Stromal cell of bone marrow (primary cell): ENCODE measurements at places on chromosomes 5 and 9.

DNA sequence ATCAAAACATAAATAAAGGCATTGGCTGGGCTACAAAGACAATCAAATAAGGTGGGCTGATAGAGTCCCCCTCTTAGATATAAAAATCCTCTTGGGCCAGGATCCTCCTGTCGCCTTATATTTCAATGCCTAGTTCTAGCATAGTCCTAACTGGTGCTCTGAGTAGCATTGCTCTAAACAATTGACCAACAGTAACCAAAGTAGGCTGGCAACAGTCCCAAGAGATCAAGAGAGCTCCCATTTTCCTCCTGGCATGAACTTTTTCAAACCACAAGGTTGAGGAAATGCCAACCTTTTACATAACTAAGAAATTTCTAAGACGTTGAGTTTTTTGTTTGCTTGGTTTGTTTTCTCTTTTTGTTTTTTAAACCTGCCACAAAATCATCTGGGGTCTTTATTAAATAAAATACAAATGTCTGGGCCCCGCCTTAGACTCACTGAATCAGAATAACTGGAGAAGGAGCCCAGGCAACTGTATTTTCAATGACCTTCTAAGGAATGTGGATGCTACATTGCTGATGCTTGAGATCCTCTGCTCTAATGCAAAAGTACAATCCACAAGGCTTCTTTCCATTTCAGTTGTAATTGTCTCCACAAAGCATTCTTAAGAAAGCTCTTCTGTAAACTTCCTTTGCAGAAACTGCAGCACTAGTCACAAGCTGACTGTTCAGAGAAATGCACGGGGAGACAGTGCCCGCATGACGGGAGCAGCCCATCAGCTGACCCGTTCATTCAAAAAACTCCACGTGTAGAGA, 2.9 kb downstream of the SLC45A2 start:
- DNase-seq = no peak

- peak; percentile 18 for DNase-seq
These were observed 495.4 kb downstream of the MAT2B start for GRCh38 chr5:164000819-164001218.

DNA sequence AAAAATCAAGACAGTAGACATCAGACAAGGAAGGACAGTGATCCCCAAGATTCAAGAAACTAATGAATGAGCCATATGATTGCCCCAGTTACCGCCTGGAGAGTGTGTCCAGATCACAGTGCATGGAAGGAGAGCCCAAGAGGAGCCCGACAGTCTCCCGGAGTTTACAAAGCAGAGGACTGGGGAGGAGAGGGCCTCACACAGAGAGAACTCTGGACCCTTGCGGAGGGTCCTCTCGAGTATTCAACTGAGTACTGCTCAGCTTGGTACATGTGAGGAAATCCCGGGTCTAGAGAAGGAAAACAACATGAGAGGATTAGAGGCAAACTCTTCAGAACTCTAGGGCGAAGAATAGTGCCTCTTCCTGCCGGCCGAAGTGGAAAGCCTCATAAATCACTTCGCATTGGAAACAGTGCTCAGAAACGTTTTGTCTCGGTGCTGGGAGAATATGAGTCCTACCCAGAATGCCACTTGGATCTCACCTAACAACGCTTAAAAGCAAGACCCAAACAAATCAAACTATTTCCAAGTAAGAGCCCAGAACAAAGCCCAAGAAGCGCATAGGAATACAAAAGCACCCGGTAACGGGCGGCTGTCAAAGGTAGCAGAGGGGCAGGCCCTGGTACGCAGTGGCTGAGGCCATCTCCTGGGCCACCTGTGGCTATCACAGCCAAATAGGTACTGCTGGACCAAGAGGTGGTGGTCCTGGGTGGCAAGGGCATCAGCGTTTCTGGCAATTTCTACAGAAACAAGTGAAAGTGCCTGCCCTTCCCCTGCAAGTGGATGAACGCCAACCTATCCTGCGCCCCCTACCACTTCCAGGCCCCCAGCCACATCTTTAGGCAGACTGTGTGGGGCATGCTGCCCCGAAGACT, 36.0 kb downstream of the FAM78A start:
- no peak for DNase-seq

GRCh38 chr9:72346333-72346732, 18.7 kb downstream of the ZFAND5 start:
- no peak for DNase-seq

GRCh38 chr9:18616976-18617375, 143.0 kb downstream of the ADAMTSL1 start:
- no peak for DNase-seq

- DNase-seq = no peak
These were observed 275.3 kb downstream of the PSAT1 start for GRCh38 chr9:78572266-78572665.

- DNase-seq = peak; percentile 48
These were observed 27.1 kb downstream of the GSN start for GRCh38 chr9:121294866-121295661.

GRCh38 chr5:29001666-29002065, 1963.3 kb upstream of the CDH9 start:
- no peak for DNase-seq

DNA sequence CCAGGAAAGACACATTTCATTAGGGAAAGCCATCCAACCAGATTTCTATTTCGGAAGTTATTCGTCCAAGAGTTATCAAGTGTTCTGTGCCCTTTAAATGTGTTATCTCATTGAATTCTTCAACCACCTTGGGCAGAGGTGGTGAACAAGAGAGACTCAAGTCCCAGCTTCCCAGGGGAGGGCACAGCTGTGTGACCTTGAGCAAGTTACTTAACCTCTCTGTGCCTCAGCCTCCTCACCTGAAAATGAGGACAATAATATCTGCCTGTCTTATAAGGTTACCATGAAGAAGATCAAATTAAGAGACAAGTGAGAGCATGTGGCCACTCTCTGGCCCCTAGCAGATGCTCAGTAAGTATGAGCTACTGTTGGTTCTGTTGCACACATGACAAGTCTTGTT, 37.4 kb downstream of the WHRN start:
- DNase-seq = no peak

DNA sequence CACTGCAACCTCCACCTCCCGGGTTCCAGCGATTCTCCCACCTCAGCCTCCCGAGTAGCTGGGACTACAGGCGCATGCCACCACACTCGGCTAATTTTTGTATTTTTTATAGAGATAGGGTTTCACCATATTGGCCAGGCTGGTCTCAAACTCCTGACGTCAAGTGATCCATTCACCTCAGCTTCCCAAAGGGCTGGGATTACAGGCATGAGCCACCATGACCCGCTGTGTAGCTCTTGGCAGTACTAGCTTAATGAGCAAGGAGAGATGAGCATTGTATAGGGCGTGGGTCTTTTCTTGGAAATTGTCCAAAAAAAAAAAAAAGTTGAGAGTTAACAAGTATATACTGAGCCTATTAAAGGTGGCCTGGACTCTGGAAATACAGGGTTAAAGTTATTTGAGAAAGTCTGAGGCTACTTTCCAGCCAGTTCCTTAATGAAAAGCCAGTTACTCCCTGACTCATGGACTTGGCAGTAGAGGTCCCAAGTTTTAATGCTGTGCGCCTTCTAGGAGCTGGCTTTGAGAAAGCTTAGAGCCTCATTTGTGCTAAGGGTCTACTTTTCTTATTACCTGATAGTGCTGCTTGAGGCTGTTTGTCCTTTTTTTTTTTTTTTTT, 4.2 kb upstream of the FGF18 start:
- peak; percentile 60 for DNase-seq

DNA sequence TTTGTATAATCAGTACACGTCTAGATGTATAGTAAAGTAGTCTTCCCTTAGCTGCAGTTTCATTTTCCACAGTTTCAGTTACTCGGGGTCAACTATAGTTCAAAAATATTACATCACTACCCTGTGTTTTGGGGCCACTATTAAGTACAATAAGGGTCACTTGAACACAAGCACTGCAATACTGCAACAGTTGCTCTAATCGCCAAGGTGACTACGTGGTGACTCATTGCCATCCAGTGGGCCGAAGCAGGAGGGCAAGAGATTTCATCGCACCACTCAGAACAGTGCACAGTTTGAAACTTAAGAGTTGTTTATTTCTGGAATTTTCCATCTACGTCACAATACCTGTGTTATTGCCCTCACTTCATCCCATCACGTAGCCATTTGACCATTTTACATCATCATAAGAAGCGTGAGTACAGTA, at the start of gene ARL14EPL:
ARL14EPL (plus strand) TSS at position 379 of the 424 bp plus-strand sequence. CDS start 18,994 bp downstream, outside the sequence.
- DNase-seq = peak; percentile 65

DNA sequence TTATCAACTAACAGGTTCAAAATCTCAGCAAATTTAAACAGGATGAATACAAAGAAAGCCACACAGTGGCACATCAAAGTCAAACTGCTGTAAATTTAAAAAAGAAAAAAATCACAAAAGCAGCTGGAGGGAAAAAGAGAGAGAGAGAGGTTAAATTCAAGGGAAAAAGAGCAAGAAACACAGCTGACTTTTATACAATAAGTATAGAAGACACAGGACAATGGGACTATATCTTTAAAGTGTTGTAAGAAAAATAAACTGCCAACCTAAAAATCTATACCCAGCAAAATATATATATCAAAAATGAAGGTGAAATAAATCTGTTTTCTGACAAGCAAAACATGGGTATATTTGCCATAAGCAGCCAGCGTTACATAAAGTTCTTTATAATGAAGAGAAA, 261.5 kb downstream of the TLE1 start:
- no peak for DNase-seq

- DNase-seq = no peak
These were observed 35.9 kb downstream of the ANXA6 start for GRCh38 chr5:151121665-151122064.

- no peak for DNase-seq
These were observed 82.1 kb downstream of the RXRA start for GRCh38 chr9:134408389-134408788.

GRCh38 chr9:137021979-137022661, 5.9 kb downstream of the ABCA2 start:
- no peak for DNase-seq

DNA sequence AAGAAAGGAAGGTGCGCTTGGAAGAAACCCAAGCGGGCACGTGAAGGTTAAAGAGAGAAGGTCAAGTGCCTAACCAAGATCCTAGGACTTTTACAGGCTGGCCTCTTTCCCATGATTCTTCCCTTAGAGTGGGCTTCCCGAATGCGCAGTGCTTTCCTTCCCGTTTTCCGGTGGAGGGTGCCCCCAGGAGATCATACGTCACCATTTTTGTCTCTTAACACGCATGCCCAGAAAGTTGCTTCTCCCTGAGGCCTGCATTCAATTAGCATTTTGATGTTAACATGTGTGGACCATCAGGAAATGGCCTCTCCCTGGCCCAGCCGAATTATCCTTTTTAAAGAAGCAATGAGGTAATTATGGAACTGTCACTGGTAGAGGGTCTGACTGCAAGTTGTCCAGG, 1.9 kb upstream of the RUSC2 start:
- no peak for DNase-seq

DNA sequence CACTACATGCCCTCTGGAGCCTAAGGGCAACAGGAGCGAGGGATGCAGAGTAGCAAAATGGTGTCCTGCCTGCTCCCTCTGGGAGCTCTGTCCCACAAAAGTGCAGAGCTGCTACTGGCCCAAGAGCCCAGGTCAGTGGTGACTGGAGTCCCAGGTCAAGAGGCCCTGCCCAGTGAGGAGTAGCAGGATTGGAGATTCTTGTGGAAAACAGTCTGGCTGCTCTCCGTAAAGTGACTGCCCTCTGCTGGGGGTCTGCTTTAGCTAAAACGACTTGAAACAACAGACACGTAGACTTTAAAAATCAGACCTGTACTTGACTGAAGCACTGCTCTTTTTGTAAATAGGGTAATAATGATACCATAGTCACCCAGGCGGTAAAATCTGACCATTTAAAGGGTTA, 917.0 kb downstream of the MAT2B start:
- DNase-seq = no peak

GRCh38 chr9:93365427-93366118, 85.9 kb upstream of the FAM120A start:
- no peak for DNase-seq

GRCh38 chr9:15882328-15882727, 329.5 kb downstream of the CCDC171 start:
- no peak for DNase-seq

DNA sequence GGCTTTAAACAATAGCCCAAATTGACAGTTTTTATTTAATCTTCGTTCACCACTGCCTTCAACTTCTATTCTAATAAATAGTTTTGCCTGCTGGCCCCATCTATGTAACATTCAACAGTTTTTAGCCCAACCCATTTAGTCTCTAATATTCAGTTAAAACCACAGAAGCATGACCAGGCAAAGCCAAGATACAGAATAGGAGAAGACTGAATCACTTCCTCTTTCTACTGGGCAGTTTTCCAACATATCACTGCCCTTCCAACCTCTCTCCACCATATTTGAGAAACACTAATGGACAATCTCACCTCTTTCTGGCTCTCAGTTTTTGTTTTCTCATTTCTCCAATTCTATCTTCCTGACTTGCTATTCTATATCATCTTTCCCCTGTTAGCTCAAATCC, 352.9 kb downstream of the DNAH5 start:
- peak; percentile 58 for DNase-seq

- no peak for DNase-seq
These were observed 29.9 kb upstream of the MYOT start for GRCh38 chr5:137837491-137838394.

GRCh38 chr9:98465799-98466198, 210.3 kb upstream of the TBC1D2 start:
- no peak for DNase-seq

DNA sequence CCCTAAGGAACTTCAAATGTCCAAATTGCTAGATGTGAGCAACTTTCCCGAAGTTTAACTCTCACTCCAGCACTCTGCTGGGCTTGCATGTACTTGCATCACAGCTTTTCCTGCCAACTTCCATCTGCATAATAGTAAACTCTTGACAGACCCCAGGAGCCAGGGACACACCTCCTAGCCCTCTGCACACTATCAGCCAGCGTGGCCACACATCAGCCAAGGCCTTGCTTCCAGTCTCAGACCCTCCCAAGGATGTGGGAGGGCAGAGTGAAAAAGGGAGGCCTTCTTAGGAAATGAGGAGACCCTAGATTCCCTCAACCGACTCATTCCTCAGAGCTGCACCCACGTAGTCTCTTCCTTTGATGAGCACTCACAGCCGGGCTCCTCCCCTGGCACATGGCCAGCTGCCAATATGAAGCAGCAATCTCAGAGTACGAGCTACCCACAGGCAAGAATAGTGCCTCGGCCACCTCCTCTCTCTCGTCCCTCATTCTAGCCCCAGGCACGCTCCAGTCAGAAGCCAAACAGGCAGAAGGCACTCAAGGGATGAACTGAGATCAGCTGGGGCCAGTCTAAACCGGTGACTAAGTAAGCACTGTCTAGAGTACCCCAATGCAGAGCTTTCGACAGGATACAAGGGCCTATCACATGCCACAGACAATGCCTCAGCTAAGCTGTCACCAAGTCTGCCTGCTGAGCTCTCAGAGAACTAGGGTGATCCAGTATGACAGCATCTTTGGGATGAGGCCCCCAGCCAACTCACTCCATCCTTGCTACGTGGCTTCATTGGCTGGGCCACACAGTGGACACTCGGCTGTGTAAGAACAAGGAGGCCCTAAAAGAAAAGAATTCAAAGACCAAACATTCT, 2.3 kb downstream of the P4HA2 start:
- peak; percentile 56 for DNase-seq
